ENCODE measurements at places on chromosomes 4 and X. TPM values are rescaled to one million over a fixed set of nuclear protein-coding genes. Genes with fewer than 3 reads are reported as not detected.

MAGEA2B gene
- total RNA-seq = 10.6 TPM

SPACA5B gene
- not detected for total RNA-seq

PABPC1L2B gene
- total RNA-seq = 1.5 TPM

SYNPO2 gene
- total RNA-seq = 2.9 TPM

TBL1X gene
- total RNA-seq = 6.5 TPM

TMEM144 gene
- total RNA-seq = not detected

Measured in glutamatergic neuron (in vitro differentiated cells).